ENCODE measurements at places on chromosomes 1 and 21. TPM values are rescaled to one million over a fixed set of nuclear protein-coding genes. Genes with fewer than 3 reads are reported as not detected.
A peak's percentile ranks its signal among the peaks of the same experiment; 100 is the strongest.

FCRL6 gene
- total RNA-seq, result 0.82 TPM

ARHGEF19 gene
- total RNA-seq, result 2.0 TPM

GRCh38 chr1:16048573-16049189 lies 5.1 kb downstream of the CLCNKB start:
- peak; percentile 73 for DNase-seq

KCNJ15 gene
- total RNA-seq, result 0.72 TPM

- DNase-seq, result no peak
These were observed 14.7 kb upstream of the LEFTY1 start for GRCh38 chr1:225903623-225904022.

- DNase-seq, result no peak
These were observed 24.4 kb downstream of the CAP1 start for GRCh38 chr1:40064797-40065499.

DNA sequence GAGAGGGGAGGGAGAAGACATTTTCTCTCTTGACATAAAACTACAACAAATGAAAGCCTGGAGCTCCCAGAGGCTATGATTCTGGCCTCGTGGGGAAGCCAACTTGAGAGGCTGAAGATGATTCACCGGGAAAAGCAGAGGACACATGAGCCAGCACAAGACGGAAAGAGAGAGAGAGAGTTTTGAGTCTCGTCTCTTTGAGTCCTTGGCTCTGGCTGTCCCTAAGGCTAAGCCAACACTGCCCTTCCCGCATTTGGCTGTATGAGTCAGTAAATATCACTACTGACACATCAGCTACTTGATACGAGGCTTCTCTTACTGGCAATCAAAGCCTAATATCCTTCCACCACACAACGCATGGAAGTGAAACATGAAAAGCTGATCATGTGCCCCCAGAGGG lies 95.5 kb downstream of the GRIK3 start:
- DNase-seq, result no peak

DNA sequence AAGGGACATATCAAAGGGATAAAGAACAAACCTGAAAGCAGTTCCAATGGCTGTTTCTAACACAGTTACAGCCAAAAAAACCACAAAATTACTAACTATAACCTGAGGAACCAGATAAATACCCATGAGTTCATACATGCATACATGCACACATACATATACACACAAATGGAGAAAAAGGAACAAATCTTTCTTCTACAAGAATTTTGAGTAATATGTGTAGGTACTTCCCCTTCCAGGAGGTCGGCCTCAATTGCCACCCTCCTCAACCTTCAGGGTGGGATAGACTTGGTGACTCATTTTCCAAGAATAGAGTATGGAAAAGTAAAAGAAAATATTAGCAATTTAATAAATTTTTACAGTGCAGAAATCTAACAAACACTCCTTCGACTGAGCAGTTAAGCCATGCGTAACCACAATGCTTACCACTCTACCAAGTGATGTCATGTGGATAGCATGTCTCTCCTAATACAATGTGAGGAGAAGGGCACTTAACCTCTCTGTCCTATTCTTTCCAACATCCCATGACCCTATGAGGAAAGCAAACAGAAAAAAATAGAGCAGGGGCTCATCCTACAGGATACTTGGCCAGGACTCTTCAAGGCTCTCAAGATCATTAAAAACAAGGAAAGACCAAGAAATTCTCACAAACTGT lies 243.0 kb upstream of the RUNX1 start:
- no peak for DNase-seq

CD34 gene
- 72.1 TPM for total RNA-seq

GRCh38 chr1:25664357-25665199 lies 48.0 kb downstream of the MAN1C1 start:
- no peak for DNase-seq

- DNase-seq, result no peak
These were observed 89.8 kb upstream of the TMPRSS15 start for GRCh38 chr21:18493422-18493821.

DNA sequence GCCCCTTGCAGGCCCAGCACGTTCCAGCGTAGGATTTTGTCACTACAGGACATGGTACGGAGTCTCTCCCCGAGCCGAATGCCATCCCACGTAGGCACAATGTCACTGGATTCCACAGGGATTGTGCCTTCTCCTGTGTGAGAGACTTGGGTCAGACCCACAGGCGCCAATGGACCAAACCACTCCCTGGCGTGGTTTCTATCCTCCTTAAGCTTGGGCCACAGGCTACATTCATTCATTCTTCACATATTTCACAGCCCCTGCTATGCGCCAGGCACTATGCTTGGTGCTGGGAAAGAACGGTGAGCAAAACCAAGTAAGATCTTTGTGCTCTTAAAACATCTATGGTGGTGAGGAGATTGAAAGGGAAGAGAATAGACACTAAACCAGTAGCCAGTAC lies 18.7 kb downstream of the CHRNB2 start:
- no peak for DNase-seq

- no peak for DNase-seq
These were observed 27.0 kb downstream of the DPYD start for GRCh38 chr1:97893844-97894243.

ADGRB2 gene
- total RNA-seq, result 10.0 TPM

SPAG17 gene
- not detected for total RNA-seq

GRCh38 chr21:16084776-16085364 lies 355.1 kb downstream of the USP25 start:
- DNase-seq, result peak; percentile 61

GUCA2A gene
- total RNA-seq, result not detected

DNA sequence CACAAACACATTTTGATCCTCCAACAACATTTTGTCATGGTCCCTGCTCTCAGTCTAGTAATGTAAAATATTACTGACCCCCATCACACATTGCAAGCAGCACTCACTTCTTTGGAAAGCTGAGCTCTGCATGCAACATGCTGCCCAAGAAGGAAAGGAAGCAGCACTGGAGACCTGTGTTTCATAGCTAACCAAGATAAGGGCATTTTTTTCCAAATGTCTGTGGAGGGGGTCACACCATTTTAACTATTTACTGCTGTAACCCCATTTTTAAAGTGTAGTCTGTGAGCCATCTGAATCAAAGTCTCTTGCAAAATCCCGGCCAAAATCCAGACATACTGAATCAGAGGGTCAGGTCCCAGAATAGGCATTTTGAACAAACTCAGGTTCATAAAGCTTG lies 4.5 kb upstream of the RASSF5 start:
- no peak for DNase-seq

FAAH gene
- total RNA-seq, result 9.8 TPM

All from left ventricle myocardium superior (tissue), 1 donor.